ENCODE measurements at places on chromosomes 13 and 19.

GRCh38 chr19:4256563-4256962 lies 9.7 kb downstream of the YJU2 start:
- no peak for DNase-seq

- DNase-seq: no peak
These were observed 1268.2 kb downstream of the SLITRK1 start for GRCh38 chr13:82614086-82614485.

- DNase-seq: no peak
These were observed 7.5 kb downstream of the DNAJC3 start for GRCh38 chr13:95684418-95684817.

- no peak for DNase-seq
These were observed 50.1 kb upstream of the C13orf46 start for GRCh38 chr13:114023716-114024602.

DNA sequence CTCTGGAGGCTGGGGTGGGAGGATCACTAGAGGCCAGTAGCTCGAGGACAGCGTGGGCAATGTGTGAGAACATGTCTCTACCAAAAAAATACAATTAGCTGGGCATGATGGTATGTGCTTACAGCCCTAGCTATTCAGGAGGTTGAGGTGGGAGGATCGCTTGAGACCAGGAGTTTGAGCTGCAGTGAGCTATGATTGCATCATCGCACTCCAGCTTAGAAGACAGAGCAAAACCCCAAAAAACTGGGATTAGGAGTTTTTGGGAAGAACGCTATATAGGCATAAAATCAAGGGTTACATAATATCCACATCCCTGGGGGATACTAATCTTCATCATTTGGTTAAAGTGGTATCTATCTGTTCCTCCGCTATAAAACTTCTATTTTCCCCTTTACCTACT lies 155.5 kb downstream of the CACNA1A start:
- no peak for DNase-seq

DNA sequence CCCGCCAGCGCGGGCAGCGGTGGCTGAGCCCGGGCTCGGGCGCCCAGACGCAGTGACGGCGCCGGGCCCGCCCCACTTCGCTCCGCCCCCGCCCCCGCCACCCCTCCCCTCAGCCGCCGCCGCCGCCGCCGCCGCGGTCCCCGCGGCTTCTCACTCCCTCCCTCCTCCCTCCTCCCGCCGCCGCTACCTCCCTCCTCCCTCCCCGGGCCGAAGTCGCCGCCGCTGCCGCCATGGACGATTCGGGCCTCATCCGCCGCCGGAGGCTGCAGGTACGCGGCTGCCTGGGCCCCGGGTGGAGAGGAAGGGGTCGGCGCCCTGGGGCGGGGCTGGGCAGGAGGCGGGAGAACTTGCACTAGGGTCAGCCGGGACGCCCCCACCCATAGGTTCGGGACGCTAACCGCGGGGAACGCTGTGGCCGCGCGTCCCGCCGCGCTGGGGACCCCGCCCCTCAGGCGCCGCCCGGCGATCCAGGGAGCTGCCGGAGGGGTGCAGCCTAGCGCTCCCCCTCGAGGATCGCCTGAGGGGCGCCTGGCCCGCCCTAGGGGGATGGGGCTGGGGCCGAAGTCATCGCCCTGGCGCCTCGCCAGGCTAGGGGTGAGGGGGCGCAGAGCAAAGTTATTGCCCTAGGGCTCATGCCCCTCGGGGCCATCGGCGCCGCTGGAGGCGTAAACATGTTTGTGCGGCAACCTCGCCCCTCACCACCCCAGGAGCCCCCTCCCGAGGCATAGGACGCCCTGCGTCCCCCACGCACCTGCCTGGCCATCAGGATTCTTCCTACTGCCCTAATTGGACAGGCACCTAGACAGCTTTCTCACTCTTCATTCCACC lies 427 bp downstream of the RTBDN start:
- no peak for DNase-seq

GRCh38 chr19:30288911-30289310 lies 83.3 kb upstream of the ZNF536 start:
- no peak for DNase-seq

GRCh38 chr13:41802684-41803444 lies 158.0 kb downstream of the VWA8 start:
- DNase-seq: peak; percentile 7

- DNase-seq: no peak
These were observed 5.0 kb downstream of the FAM32A start for GRCh38 chr19:16190198-16190597.

DNA sequence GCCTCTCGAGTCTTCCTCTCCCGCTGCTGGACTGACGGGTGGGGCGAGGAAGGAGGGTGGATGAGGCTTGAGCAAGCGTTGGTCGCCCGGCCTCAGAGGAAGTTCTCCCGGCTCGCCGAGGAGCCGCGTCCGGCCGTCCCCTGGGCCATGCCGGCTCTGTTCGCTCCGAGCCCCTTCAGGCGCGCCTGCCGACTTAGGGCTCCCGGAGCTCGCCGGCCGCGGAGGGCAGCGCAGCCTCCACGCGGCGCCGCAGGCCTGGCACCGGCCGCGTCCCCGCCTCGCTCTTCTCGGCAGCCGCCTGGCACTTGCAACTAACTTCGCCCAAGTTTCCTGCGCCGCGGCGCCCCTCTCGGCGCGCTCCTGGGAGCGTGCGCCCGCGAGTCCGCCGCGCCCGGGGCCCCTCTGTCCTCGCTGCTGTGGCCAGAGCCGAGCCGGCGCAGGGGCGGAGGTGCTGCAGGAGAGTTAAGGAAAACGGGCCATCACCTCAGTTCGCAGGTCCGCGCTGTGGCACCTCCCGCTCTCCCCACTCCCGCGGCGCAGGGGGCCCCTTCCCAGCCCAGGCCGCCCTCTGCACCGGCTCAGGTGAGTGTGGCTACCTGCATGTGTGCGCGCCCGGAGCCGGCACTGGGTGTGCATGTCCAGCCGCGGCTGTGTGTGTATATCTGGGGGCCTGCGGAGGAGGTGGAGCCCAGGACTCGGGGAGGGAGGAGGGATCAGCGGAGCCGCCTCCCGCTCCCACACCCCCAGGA lies 641 bp upstream of the SOX21 start:
- DNase-seq: no peak

GRCh38 chr13:46947425-46948191 lies 50.8 kb upstream of the HTR2A start:
- no peak for DNase-seq

DNA sequence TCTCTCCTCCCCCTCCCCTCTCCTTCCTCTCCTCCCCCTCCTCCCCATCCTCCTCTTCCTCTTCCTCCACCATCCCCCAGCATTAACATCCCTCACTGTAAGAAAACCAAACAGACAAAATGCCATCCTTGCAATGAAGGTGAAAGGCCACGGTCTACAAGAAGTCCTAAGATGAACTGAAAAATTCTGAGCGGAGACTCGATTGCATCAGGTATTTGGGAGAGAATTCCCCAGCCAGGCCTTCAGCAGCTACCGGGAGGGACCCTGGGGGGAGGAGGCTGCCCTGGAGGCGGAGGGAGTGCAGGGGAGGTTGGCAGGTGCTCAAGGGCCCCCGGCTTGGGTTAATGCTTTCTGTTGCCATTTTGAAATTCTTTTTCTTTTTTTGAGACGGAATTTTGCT lies 10.1 kb upstream of the TIMM44 start:
- no peak for DNase-seq

DNA sequence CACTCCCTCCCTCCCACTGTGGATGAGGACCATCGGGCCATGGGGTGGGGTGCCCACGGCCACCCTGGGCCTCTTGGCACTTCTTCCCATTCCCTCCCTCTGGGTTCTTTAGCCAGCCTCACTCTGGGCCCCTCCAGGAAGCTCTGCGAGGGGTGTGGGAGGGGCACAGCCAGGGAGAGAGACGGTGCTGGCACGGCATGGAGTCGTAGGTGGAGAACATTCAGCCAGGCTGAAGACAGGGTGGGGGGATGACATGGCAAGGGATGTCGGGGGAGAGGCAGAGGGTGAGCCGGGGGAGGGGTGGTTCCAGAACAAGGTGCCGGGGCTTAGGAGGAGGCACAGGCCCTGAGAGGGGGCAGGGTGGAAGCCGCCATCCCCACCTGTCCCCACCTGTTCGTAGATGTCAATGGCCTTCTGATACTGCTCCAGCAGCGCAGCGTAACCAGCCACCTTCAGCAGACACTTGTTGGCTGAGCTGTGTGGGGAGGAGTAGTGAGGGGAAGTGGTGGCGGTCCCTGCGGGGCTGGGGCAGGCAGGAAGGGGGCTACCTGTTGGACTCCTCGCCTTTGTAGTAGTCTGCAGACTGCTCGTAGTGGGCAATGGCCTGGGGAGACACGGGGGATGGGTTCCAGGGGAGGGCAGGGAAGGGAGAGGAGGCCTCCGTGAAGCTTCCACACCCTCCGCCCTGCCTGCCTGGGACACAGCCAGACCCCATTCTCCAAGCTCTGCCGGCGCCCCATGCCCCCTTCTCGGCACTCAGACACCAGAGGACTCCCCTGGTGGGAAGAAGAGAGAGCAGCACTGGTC lies 8.8 kb upstream of the KPTN start:
- no peak for DNase-seq

- DNase-seq: no peak
These were observed 277.7 kb upstream of the ZNF507 start for GRCh38 chr19:32067685-32068084.

GRCh38 chr19:34274827-34275625 lies 20.7 kb downstream of the GARRE1 start:
- peak; percentile 63 for DNase-seq

DNA sequence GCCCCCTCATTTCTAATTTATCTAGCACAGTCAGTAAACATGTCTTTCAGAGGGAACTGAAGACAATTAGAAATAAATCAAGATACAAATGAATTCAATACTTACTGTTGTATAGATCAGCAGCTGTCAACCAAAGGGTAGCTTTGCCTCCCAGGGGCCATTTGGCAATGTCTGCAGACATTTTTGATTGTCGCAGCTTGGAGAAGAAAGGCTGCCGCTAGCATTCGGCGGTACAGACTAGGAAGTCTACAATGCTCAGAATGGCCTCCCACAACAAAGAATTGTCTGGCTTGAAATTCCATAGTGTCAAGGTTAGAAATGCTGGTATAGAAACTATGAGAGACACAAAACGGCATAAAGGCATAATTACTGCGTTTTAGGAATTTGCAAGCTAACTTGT lies 91.6 kb downstream of the RGCC start:
- no peak for DNase-seq

GRCh38 chr13:67087527-67087926 lies 142.6 kb downstream of the PCDH9 start:
- DNase-seq: no peak

DNA sequence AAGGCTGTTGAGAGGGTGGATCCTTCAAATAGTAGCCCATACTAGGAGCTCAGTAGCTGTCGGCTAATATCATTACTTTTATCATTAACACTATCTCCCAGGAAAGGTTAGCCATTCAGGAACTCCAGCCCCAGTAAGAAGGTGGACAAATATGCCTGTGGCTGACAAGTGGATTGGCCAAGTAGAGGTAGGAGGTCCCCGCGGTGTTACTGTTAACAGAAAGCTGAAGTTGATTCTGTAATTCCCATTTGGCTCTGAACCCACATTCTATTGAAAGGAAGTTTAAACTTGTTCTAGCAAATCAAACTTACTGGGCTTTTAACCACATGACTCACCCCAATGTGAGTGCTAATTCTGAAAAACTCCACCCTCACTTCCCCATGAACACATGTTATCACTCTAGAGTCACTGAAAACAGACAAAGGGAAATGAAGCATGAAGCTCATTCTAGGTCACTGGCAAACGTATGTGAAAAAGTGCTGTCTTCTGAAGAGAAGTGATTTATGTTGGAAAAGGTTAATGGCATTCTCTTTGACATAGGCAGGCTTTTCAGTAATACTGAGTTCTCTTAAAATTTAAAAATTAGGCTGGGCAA lies 273.5 kb downstream of the FGF14 start:
- DNase-seq: peak; percentile 72

- peak; percentile 32 for DNase-seq
These were observed 38.8 kb upstream of the ALOX5AP start for GRCh38 chr13:30696278-30697176.

DNA sequence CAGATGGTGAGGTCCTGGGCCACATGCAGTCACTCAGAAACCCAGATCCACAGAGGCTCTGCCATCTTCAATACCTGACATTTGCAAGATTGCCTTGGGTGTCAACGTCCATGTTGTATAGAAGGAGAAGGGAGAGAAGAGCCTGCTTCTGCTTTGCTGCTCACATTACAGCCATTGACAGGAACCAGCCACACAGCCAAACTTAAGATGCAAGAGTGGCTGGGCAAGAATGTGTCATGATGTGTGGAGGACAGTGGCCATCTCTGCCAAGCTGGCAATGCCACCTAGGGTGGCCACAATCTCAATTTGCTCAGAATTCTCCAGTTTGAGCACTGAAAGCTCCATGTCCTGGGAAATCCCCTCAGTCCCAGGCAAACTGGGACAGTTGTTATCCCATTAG lies 25.9 kb upstream of the SERPINE3 start:
- DNase-seq: no peak

GRCh38 chr19:14482172-14482941 lies 7.2 kb upstream of the PTGER1 start:
- no peak for DNase-seq

GRCh38 chr13:48539550-48539949 lies 6.7 kb upstream of the RCBTB2 start:
- DNase-seq: no peak

DNA sequence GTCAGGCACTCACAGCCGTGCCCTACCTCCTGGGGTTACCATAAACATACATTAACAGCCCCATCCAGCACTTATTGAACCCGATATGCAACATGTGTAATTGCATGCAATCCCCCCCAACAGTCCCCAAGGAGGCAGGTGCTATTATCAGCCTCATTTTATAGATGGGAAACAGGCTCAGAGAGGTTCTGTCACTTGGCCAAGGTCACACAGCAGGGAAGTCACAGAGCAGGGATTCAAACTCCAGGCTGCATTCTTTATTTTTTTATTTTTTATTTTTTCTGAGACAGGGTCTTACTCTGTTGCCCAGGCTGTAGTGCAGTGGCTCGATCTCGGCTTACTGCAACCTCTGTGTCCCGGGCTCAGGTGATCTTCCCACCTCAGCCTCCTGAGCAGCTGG lies 38.4 kb upstream of the TNFAIP8L1 start:
- no peak for DNase-seq

- DNase-seq: no peak
These were observed 16.6 kb upstream of the LRP3 start for GRCh38 chr19:33177417-33177979.

- no peak for DNase-seq
These were observed 772 bp downstream of the SIGLEC8 start for GRCh38 chr19:51457351-51458013.

DNA sequence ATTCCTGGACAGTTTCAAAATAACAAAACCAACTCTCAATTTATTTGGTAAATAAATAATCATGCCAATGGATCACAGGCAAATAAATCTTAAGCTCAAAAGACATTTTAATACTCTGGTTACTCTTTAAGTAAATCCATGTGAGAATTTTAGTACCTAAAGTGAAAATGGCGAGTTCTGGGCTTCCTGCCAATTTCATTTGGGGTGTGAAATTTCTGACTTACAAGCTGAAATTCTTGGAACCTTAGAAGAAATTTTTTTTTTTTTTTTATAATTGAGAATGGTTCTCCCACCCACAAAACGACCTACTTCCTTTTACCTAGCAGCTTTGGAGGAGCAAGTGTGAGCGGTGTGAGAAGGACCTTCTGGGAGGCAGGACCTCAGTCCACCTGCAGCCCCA lies 354.5 kb upstream of the NBEA start:
- DNase-seq: no peak
